ENCODE measurements at places on chromosomes 6 and 20.

DNA sequence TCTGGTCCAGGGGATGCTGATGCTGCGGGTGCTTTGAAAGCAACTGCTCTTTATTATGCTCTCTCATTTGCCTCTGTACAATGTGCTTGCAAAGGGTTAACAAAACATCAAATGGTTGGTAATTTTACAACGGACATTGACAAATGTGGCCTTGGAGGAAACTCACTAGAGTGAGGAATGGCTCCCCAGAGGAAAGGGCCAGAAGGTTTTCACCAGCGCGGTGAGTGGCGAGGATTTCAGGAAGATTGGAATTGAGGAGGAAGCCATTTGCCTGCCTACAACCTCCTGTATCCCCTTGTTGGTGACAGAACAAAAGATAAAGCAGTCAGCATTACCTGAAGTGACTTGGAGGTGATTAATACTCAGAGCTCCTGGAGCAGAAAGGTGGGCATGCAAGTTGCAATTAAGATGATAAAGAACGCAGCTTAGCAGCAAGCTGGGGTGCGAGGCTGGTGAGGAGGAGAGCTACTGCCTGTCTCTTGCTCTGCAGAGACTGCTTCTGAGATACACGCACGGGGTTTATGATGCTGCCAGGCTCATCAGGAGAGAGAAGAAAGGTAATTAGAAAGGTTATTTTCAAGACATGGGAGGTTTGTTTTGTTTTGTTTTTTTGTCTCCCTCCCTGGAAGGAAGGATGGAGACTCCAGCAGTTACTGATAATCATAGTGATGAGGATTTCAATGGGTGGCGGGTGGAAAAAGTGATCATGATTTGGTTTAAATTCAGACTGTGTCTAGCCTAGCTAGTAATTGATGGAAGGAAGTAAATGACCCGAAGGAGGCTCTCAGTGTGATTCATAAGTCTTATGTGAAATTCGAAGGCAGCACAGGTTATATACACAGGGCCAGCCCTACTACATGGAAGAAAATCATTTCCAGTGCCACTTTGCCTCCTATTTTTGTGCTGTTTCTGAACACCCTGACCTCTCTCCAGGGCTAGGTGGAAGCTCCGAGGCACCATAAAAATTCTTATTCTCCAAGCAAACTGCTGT, 141.6 kb upstream of the DTNBP1 start:
- DNase-seq = no peak

- DNase-seq = no peak
These were observed 22.8 kb downstream of the RGS17 start for GRCh38 chr6:153108315-153108714.

DNA sequence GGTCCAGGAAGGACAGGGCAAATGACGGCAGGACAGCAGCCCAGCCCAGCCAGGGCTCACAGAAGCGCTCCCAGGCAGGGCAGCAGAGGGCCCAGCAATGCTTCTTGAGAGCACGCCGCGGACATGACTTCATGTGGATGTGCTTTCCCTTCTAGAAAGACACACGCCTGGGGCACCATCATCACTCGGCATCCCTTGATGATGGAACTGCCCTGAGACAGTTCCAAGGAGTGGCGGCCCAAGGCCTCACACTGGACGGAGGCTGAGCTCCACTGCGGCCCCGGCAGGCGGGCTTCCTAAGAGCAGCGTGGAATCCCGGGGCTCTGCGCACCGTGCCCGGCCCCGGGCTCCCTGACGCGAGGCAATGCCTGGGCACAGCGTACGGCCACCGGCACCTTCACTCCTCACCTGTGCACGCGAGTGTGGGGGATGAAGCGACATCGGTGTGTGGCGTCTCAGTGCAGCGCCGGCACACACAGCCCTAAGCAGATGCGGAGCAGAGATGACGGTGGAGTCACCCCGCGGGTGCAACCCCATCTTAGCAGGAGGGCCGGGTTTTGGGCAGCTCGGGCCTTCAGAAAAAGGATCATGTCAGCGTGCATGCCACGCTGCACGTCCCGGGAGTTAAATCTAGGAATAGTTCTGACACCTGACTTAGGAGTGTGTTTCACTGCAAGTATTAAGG, 86.6 kb downstream of the THBS2 start:
- DNase-seq = no peak

DNA sequence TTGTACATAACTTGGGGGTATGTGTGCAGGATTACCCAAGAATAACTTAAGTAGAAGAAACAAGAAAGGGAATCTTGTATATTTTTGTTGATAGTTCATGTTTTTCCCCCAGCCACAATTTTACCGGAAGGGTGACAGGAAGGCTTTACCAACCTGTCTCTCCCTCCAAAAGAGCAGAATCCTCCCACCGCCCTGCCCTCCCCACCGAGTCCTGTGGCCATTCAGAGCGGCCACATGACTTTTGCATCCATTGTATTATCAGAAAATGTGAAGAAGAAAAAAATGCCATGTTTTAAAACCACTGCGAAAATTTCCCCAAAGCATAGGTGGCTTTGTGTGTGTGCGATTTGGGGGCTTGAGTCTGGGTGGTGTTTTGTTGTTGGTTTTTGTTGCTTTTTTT, 22.0 kb downstream of the PRDM1 start:
- DNase-seq = no peak

DNA sequence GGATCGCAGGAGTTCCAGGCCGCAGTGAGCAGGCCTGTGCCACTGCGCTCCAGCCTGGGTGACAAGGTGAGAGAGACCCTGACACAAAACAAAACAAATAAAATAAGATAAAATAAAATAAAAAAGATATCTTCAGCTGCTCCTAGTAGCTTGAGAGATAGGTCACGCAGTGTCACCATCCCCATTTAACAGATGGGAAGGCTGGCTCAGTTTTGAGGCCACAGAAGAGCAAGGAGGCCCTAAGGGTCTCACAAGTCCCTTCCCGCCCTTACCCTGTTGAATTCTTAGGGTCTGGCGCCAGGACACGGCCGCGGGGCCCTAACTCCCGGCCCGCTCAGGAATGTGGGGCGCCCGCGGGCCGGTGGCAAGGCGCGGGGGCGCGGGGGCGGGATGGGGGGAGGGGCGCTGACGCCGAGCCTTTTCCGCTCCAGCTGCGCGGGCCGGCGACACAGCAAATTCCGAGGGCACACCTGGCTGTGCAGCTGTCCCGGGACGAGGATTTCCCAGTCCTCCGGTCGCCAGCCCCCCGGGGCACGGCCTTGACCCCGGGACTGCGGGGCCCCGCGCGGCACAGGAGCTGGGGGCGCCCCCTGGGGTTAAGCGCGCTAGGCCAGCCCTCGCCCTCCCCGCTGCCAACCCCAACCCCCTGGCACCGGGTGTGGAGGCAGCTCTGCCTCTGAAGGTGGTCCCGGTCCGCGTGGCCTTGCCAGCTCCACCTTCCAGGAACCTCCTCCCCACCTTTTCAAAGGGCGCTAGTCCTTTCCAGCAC, 10.3 kb upstream of the R3HDML start:
- DNase-seq = no peak

DNA sequence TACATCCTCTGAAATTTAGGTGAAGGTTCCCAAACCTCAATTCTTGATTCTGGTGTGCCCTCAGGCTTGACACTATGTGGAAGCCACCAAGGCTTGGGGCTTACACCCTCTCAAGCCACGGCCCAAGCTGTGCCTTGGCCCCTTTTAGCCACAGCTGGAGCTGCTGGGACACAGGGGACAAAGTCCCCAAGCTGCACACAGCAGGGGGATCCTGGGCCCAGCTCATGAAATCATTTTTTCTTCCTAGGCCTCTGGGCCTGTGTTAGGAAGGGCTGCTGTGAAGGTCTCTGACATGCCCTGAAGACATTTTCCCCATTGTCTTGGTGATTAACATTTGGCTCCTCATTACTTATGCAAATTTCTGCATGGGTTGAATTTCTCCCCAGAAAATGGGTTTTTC, 37.3 kb upstream of the BACH2 start:
- no peak for DNase-seq

- DNase-seq = no peak
These were observed 655.0 kb upstream of the HS3ST5 start for GRCh38 chr6:114997813-114998292.

DNA sequence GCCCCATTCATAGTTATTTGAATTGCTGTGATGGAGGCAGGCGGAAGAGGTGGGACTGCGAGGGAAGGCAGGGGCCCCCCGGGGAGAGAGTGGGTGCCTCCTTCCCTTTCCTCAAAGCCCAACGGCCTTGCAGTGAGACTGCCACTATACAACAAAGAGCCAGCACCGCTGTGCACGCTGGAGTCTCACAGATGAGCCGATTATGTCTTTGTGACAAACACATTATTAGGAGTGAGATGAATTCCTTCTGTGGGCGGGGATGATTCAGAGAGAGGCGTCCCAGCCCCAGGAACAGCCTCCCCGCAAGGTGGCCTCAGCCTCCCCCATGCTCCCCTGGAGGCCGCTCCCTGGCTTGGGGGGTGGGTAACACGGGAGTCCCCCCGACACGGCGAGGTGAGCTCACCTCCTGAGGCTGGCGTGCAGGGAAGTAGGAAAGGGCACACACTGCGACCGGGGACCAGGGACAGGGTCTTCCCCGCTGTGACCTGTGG, 26.7 kb downstream of the NTSR1 start:
- DNase-seq = no peak

GRCh38 chr6:135331002-135331401, 149.9 kb downstream of the MYB start:
- no peak for DNase-seq

DNA sequence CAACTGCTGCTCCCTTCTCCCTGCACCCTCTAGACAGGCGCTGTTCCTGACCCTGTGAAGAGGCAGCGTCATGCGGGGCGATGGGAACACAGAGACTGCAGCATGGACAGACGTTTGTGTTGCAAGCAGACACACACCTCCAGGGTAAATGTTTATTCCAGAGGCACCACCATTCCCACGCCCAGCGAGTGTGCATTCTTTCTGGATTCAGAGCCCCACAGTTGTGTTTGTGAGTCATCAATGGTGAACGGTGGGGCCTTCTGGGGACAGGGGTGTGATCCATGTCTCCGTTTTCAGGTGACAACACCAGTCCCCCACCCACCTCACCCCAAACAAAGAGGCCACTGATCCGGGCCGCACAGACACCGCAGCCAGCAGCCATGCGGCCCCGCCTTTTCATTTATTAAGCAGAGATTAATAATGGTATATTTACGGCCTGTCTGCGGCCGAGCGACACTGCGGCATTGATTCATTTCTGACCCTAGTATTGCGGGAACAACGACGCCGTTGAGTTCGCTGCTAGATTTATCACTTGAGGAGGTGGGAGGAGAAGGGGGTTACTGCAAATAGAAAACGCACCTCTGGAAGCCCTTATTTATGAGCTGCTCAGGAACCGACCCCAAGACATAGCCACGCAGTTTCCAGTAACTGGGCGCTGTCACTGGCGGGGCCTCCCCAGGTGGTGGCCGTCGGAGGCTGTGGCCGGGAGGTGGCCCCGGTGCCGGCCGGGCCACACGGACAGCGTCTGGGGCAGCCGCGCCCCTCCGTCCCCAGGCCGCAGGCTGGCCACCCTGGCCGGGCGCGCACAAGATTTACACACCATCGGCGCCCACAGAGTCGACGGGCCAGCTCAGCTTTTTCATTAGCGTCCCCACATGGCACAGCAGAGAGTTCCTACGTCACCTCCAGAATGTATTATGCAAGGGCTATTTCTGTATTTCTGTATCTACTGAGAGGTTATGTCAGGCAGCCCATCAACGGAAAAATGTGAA, 367.6 kb downstream of the THBS2 start:
- no peak for DNase-seq

DNA sequence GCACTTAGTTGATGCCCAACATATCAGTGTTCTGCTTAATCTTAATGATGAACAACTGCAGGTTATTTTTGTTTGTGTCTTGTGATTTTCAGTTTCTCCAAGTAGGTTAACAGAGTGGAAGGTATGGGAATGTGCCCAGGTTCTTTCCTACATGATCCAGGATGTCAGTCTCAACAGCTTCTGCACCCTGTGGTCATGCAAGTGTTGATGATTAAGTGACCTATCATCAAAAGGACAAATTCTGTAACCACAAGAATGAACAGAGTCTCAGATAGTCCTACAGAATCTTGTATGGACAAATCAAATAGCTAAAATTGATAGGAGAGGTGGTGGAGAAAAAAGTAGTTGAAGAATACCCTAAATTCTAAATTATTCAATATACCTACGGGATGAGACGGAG, 26.1 kb downstream of the MAN1A1 start:
- no peak for DNase-seq

DNA sequence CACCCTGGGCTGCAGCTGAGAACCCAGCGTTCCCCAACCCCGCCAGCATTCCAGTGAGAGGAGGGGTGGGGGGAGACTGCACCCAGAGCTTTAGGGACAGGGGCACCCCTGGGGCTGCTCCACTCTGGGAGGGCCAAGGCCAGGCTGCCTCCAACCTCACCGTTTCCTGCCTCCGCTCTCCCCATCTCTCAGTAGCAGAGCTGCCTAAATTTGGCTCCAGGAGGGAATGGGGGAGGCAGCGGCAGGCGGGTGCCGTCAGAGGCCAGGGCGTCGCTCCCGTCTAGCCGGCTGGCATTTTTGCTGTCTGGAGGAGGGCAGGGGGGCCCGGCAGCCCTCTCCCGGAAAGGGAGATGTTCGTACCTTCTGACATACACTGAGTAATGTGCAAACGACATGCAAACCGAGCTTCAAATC, 46.6 kb downstream of the NOL4L start:
- no peak for DNase-seq

- no peak for DNase-seq
These were observed 71.8 kb upstream of the CITED2 start for GRCh38 chr6:139446138-139446715.

- DNase-seq = peak; percentile 13
These were observed at the start of gene HLA-DQB1 for GRCh38 chr6:32666420-32667300. HLA-DQB1 (minus strand) TSS chr6:32666657; CDS start chr6:32666607, 50 bp downstream.

DNA sequence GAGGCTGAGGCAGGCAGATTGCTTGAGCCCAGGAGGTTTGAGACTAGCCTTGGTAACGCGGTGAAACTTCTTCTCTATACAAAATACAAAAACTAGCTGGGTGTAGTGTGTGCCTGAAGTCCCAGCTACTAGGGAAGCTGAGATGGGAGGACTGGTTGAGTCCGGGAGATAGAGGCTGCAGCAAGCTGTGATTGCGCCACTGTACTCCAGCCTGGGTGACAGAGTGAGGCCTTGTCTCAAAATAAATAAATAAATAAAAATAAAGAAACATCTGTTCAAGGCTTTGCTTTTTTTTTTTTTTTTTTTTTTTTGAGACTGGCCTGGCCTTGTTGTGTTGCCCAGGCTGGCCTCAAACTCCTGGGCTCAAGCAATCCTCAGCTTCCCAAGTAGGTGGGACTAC, 23.7 kb upstream of the SLC23A2 start:
- no peak for DNase-seq

DNA sequence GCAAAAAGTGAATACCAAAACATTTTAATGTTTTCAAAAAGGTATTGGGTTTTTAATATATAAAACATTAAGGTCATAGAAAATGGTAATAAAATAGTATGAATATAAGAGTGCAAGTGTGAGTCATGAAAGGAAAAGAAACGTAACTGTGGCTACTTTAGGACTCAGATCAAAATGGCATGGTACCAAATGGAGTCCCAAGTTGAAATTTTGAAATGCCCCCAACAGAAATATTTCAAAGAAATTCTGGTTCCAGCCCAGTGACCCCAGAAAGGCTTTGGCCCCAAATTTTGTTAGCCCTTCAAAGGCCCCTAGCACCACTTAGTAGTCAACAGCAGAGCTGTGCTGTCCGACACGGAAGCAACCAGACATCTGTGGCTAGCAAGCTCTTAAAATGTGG, 6.0 kb downstream of the COL12A1 start:
- DNase-seq = no peak

- no peak for DNase-seq
These were observed 16.5 kb upstream of the HLA-A start for GRCh38 chr6:29925727-29926412.

Measured in frontal cortex (tissue), 4 donors.